ENCODE measurements at places on chromosomes 6 and 20. TPM values are rescaled to one million over a fixed set of nuclear protein-coding genes. Genes with fewer than 3 reads are reported as not detected.

The KCNS1 gene
- total RNA-seq, result 0.55 TPM

GRCh38 chr6:111692327-111693164 is 86.9 kb upstream of the TRAF3IP2 start:
- H3K4me3 ChIP-seq, result no peak overlapping the region
- DNase-seq, result peak; percentile 59
- H3K4me1 ChIP-seq, result peaks cover 21% of the 10 kb centered on the region

- H3K27ac ChIP-seq, result no peak overlapping the region
- H3K4me3 ChIP-seq, result no peak overlapping the region
- no peaks in the 10 kb centered on the region for H3K27me3 ChIP-seq
- DNase-seq, result no peak
- peaks cover 10% of the 10 kb centered on the region for H3K4me1 ChIP-seq
Measured at GRCh38 chr6:11493974-11494373, 43.6 kb upstream of the TMEM170B start.

The CYP24A1 gene
- total RNA-seq, result not detected

GRCh38 chr20:38790200-38791053 is 15.1 kb upstream of the PPP1R16B start:
- no peak overlapping the region for H3K27ac ChIP-seq
- H3K27me3 ChIP-seq, result no peaks in the 10 kb centered on the region
- no peak overlapping the region for H3K4me3 ChIP-seq
- no peaks in the 10 kb centered on the region for H3K4me1 ChIP-seq
- no peaks in the 10 kb centered on the region for H3K36me3 ChIP-seq

- no peak overlapping the region for H3K27ac ChIP-seq
- H3K4me1 ChIP-seq, result peaks cover 31% of the 10 kb centered on the region
- H3K27me3 ChIP-seq, result no peaks in the 10 kb centered on the region
- H3K36me3 ChIP-seq, result no peaks in the 10 kb centered on the region
- H3K4me3 ChIP-seq, result no peak overlapping the region
Measured at GRCh38 chr20:43938017-43938655, 23.5 kb downstream of the TOX2 start.

GRCh38 chr20:42986143-42986773 is 203.4 kb downstream of the PTPRT start:
- no peaks in the 10 kb centered on the region for H3K36me3 ChIP-seq
- DNase-seq, result no peak
- H3K4me3 ChIP-seq, result no peak overlapping the region
- no peaks in the 10 kb centered on the region for H3K4me1 ChIP-seq
